ENCODE measurements at places on chromosomes 3 and 15.

DNA sequence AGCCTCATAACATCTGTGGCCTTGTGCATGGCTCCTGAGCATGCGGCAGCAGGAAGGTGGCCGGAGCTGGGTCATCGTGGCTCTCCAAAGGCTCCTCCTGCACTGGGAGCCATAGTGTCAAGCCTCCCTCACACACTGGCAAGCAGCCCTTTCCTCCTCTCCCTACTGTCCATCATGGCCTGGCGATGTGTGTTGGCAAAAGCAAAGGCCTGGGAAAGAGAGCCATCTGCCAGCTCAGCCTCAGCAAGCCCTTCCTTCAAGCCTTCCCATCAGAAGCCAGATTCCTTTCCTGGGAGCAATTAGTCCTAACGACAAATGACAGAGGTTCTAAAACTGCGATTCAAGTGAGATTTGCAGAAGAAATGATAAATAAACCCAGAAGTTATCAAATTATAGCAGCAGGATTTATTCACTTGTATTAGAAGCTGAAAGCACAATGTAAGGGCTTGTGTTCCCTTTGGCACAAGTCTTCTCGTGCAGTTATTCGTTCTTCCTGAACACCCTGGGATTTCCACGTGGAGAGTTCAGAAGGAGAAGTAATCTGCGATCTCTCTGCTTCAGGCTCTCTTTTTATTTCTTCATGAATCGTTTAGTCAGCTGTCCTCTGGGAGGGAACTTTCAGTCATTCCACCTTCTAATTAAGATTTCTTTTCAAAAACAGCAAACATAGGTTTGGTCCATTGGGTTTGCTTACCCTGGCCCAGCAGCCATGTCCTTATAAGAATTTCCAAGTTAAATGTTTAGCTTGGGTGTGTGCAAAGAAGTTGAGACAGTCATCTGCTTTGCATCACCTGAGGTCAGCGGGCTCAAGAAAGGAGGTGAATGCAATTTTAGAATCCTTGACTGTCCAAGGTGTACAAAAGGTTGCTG is 110.3 kb upstream of the TMC3 start:
- no peak for DNase-seq

DNA sequence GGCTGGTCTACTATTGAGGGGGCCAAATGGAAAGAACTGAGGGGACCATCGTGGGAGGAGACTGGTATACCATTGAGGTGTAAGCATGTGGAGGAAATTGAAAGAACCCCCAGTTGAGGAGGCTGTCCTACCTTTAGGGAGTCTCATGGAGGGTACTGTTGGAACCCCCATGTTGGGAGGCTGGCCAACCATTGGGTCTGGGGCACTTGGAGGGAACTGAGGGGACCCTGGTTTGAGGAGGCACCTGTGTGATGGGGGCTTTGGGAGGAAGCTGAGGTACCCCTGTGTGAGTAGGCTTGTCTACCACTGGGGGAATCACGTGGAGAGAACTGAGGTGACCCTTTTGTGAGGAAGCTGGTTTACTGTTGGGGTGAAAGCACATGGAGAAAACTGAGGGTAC is 157.5 kb downstream of the FBLN2 start:
- DNase-seq = no peak

DNA sequence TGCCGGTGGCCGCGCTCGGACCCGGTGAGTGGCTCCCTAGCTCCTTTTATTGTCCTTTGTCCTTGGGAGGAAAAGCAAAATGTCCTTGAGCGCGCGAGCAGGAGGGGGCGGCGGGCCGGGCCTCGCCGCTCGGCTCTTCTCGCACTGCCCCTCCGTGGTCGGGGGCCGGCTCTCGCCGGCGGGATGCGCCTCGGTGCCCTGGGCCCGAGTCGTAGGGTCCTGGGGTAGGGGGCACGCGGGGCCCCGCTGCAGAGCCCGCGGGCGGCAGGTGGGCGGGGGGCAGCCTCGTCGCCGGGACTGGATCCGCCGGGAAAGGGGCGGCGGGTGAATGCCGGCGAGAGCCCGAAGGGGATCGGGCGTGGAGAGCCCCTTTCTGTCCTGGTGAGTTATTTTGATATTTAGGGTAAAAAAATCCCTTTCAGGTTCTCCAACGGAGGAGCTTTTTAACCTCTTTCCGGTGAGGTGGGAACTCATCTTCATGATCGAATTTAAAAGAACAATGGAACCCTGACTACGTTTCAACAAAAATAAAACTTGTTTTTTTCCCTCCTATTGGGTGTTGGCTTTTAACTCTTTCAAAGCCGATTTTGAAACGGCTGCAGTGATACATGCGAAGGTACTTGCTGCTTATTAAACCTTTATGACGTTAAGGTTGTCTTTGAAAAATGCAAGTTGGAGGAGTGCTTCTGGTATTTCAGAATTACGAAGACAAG is 16.8 kb upstream of the CHD2 start:
- DNase-seq = no peak

- DNase-seq = no peak
Measured at GRCh38 chr3:88263417-88264100, 113.8 kb downstream of the C3orf38 start.

- no peak for DNase-seq
Measured at GRCh38 chr3:116302087-116302747, 143.1 kb downstream of the LSAMP start.

GRCh38 chr15:88003541-88004327 is 252.8 kb downstream of the NTRK3 start:
- no peak for DNase-seq

- DNase-seq = no peak
Measured at GRCh38 chr15:94081829-94082228, 149.5 kb upstream of the MCTP2 start.

- no peak for DNase-seq
Measured at GRCh38 chr3:14570089-14570488, 29.9 kb upstream of the GRIP2 start.

- DNase-seq = no peak
Measured at GRCh38 chr3:157119369-157119951, 40.5 kb downstream of the CCNL1 start.

DNA sequence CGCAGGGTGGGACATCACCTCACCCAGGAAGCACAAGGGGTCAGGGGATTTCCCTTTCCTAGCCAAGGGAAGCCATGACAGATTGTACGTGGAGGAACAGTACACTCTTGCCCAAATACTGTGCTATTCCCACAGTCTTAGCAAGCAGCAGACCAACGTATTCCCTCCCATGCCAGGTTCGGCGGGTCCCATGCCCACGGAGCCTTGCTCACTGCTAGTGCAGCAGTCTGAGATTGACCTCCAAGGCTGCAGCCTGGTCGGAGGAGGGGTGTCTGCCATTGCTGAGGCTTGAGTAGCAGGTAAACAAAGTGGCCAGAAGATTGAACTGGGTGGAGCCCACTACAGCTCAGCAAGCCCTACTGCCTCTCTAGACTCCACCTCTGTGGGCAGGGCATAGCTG is 39.0 kb downstream of the ALDH1A2 start:
- DNase-seq = no peak
